ENCODE measurements at places on chromosomes 7 and 10. TPM values are rescaled to one million over a fixed set of nuclear protein-coding genes. Genes with fewer than 3 reads are reported as not detected.

The MIOS gene
- 37.9 TPM for total RNA-seq

The TMEM176A gene
- total RNA-seq = 2.0 TPM

GRCh38 chr7:101998906-101999240 is 181.4 kb downstream of the CUX1 start:
- DNase-seq = no peak

- no peak for DNase-seq
Measured at GRCh38 chr7:137574812-137575211, 231.3 kb upstream of the PTN start.

DNA sequence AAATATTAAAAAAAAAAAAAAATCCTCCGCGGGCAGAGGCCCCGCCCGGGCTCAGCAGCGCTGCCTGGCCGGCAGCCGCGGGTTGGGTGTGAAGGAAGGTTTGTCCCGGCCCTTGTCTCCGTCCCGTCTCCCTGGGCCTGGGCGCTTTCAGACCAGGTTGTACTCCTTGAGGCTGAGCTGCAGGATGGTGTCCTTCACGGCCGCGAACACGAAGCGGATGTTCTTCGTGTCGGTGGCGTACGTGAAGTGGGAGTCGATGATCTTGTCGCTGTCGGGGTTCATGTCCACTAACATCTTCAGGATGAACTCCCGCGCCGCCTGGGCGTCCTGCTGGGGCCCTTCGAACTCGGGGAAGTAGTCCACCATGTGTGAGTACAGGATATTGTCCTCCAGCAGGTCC is 123.7 kb upstream of the KCTD7 start:
- no peak for DNase-seq

DNA sequence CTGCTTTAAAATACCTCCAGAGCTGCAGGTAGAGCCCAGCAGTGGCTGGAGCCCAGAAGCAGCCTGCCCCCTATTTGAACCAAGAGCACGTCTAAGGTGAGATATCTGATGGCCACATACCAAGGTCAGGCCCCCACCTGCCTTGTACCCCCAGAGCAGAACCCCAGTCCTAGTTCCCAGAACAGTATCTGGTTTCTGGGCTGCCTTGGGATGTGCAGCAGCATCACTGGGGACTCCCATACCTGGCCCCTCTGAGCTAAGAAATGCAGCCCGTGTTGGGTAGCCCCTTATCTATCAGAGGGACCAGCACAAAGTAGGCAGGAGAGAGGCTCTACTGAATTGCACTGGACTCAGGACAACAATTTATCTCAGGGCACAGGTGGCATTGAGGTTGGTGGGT is 8.9 kb downstream of the SFTPD start:
- DNase-seq = no peak

- no peak for DNase-seq
Measured at GRCh38 chr7:44195889-44196288, 4.9 kb upstream of the YKT6 start.

DNA sequence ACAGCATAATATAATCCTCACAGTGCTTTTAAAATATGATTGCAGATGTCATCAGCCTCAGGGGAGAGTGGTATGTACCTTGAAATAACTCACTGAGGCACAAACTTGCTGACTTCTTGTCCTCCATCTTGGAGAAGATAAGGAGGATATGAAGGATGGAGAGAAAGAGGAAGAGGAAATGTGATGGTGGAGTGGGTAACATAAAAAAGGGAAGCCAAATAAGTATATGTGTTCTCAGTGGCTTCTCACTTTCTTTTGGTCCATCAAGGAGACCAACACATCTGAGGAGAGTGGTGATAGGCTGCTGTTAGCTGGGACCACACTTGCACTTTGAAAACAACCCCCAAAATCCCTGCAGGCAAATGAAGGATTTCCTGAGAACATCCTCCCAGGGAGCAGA is 21.6 kb upstream of the ZNF37A start:
- DNase-seq = no peak

Measured in neural crest cell (in vitro differentiated cells).